ENCODE measurements at places on chromosomes 11 and 22.

DNA sequence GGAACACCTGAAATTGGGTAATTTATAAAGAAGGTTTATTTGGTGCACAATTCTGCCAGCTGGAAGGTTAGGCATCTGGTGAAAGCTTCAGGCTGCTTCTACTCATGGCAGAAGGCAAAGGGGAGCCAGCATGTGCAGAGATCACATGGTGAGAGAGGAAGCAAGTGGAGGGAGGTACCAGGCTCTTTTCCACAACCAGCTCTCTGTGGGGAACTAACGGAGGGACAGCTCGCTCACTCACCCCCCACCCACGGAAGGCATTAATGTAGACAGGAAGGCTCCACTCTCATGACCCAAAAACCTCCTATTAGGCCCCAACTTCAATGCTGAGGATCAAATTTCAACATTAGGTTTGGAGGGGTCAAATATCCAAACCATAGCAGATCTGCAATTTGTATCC is 75.6 kb upstream of the ARHGAP32 start:
- no peak for DNase-seq

DNA sequence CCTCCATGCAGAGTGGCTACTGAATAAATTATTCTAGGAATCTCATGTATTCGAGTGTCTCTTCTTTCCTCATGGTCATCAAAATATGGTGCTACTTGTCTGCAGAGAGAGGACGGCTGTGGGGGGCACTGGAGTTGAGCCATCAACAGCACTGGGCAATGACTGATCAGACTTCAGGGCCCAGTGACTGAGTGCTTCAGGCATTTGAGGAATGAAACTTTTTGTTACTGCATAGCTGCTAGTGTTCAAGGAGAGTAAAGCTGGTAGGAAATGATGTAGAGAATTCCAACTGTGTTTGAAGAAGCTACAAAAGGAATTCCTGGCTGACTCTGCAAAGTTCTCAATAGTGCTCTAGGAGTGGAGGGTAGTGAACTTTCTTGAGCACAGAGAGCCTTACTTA is 277.7 kb downstream of the CADM1 start:
- no peak for DNase-seq

DNA sequence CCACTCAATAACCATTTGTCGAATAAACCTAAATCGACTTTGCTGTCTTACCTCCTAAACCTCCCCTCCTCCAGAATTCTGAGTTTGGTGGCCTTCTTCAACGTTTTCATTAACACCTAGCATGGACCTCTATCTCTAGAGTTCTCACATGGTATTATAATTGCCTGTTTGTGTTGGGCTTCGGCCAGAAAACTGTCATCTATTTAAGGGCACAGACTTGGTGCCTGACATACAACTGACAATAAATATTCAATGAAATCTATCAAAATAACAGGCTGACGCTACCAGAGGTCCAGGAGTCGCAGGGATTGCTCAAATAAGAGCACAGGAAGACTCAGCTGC is 687 bp downstream of the ALKBH8 start:
- no peak for DNase-seq

GRCh38 chr11:73431396-73431795 is 55.2 kb downstream of the RELT start:
- no peak for DNase-seq

DNA sequence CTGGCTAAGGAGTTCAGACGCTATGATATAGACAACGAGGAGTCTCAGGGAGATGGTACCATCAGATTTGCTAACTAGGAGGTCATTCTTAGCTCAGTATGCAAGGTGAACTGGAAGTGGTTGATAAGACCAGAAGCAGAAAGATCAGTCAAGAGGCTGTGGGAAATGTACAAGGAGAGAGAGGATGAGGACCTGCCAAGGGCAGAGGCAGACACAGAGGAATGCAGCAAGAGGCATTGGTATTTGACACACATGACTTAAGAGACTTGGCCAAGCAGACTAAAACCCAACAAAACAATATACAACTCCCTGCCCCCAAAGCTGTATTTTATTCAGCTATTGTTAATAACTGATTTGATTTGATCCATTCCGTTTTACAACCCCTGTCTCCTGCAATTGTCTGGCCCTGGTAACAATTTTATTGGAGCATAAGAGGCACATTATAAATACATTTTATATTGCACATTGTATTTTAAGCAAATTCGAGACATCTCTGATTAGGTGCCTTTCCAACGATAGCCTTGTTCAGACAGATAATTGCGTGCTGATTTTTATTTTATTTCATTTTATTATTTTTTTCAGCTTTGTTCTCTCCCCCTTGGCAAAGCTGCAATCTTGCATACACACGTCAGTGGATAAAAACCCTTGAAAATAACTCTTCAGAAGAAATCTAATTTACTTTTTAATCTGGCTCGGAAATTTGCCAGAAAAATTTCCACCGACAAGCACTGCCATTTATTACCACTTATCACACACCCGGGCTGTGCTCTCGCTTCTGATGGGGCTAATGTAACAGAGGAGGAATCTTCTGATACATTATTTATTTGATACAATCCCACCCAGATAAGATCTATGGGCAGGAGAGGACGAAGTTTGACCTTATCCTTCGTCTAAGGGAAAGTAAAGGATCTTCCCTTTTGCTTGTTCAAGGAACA is 237.8 kb downstream of the NXPE2 start:
- no peak for DNase-seq

GRCh38 chr11:29844701-29845379 is 172.0 kb downstream of the KCNA4 start:
- DNase-seq, result no peak

DNA sequence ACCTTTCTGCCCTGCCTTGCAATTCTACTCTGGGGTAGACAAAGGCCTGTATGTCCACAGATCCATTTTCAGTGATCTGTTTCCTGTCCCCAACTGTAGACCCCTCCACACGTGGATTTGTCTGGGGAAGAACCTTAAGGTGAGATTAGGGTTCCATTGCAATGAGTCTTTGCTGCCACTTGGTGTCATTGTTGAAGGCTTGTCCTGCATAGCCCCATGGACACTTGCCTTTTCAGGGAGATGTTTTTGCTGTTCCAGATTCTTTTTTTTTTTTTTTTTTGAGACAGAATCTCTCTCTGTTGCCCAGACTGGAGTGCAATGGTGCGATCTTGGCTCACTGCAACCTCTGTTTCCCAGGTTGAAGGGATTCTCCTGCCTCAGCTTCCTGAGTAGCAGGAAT is 21.8 kb downstream of the SERPING1 start:
- no peak for DNase-seq

DNA sequence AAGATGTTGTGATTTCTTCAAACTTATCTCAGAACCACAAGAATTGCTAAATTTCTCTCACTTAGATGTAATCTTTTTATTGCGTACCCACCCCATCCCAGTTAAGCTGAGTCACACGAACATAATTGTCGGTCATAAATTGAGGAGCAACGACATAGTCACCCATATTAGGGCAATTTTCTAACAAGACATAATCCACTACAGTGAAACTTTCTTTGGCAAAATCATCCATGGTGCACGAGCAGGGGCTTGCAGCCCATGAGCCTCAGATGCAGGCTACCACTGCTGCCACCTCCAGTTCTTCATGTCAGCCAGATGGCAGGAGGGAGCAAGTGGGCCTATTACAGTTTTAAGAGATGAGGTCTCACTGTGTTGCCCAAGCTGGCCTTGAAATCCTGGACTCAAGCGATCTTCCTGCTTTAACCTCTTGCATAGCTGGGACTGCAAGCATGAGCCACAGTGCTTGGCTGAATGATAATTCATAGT is 70.3 kb upstream of the GRK2 start:
- no peak for DNase-seq
